ENCODE measurements at places on chromosomes 5 and 9.

DNA sequence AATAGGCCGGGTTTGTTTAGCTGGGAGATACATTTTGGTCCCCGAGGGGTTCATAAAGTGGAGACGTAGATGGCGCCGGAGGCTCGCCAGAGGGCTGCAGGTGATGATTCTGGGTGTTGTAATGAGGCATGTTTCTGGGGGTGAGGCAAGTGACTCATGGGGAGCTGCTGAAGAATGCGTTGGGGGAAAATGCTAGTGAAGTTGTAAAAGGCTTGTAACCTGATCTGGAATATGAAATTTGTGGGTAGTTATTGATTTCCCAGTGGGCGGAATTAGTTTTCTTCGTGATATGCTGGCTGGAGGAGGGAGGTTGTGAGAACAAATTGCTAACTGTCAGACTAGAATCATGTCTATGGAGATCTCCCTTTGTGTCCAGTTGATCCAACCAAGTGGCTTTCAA, 158.3 kb downstream of the DOCK2 start:
- no peak for DNase-seq

DNA sequence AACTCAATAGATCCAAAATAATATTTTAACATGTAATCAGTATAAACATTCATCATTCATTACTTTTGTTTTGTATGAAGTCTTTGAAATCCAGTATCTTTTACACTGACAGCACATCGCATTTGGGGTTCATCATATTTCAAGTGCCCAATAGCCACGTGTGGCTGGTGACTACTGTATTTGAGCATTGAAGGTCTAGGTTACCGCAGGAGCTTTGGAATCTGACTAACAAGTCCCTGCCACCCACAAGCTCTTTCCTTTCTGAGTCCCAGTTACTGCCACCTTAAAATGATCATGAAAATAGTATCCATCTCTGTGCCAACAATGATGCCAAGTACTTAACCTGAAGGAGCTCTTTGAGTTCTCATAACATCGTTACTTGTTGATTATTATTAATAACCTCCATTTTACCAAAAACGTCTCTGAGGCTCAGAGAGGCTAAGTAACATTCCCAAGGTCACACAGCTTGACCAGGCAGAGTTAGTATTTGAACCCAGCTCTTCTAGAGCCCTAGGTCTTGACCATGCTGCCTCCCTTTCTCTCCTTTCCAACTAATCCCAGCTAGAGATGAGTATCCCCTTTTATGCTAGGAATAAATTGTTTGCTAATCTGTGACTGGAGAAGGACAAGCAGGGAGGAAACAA, 24.2 kb downstream of the ARHGEF37 start:
- DNase-seq: no peak

DNA sequence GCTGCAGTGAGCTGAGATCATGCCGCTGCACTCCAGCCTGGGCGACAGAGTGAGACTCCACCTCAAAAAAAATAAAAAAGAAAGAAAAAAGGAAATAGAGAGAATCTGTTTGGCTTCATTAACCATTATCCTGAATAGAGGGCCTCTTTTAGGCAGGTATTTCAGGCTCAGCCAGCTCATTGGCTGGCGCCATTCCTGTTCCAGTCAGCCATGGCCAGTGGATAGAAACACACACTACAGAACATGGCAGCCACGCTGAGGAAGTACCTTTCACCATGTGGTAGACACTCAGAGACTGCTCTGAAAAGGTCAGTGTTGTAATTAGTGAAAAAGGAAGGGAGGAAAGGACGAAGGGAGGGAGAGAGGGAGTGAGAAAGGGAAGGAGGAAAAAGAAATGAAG, 340.0 kb upstream of the ACTBL2 start:
- no peak for DNase-seq

DNA sequence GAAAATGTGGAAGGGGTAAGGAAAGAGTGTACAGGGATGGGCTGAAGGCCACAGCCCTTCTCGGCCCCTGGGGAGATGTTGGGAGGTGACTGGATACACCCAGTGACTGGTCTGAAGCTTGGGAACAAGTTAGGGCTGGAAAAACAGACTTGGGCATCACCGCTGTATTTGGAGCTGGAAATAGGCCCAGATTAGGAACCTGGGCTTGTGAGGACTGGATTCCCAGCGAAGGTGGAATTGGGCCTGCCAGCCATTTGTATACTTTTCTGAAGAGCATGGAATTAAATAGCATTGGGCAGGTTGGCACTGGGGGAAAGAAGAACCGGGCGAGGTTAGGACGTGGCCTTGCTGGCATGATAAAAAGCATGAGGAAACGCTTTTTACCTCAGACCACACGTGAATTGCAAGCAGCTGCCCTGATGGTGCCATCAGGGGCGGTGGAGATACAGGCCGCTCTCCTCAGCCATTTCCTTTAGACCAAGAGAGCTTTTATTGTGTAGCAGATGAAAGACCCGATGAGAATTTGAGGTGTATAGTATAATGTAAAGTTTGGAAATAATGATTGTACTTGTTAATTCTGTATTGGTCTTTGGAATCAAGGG, 37.8 kb downstream of the OTULIN start:
- DNase-seq: no peak

- no peak for DNase-seq
Measured at GRCh38 chr9:87562530-87563170, 65.0 kb downstream of the DAPK1 start.

GRCh38 chr5:134226441-134227192, 744 bp upstream of the PPP2CA start:
- DNase-seq: peak; percentile 66

- no peak for DNase-seq
Measured at GRCh38 chr5:173509060-173509459, 107.4 kb downstream of the BOD1 start.

- DNase-seq: no peak
Measured at GRCh38 chr5:96483878-96484277, 50.8 kb upstream of the PCSK1 start.

- DNase-seq: no peak
Measured at GRCh38 chr9:21542787-21543186, 60.7 kb upstream of the IFNE start.

- no peak for DNase-seq
Measured at GRCh38 chr5:16936989-16937438, 926 bp upstream of the MYO10 start.

DNA sequence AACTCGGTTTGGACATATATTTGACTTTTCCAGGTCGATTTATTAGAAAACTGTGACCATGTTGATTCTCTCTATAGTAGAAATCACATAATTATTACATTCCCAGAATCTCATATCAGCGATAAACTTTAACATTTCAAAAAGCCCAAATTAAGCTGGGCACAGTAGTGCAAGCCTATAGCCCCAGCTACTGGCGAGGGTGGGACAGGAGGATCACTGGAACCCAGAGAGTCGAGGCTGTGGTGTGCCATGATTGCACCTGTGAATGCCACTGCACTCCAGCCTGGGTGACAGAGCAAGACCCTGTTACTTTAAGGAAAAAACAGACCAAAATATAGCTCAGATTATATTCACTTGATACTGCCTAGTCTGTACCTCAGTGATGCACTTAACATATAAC, 128.9 kb downstream of the CPLANE1 start:
- DNase-seq: no peak

- DNase-seq: no peak
Measured at GRCh38 chr9:96482476-96482875, 32.5 kb downstream of the HABP4 start.

DNA sequence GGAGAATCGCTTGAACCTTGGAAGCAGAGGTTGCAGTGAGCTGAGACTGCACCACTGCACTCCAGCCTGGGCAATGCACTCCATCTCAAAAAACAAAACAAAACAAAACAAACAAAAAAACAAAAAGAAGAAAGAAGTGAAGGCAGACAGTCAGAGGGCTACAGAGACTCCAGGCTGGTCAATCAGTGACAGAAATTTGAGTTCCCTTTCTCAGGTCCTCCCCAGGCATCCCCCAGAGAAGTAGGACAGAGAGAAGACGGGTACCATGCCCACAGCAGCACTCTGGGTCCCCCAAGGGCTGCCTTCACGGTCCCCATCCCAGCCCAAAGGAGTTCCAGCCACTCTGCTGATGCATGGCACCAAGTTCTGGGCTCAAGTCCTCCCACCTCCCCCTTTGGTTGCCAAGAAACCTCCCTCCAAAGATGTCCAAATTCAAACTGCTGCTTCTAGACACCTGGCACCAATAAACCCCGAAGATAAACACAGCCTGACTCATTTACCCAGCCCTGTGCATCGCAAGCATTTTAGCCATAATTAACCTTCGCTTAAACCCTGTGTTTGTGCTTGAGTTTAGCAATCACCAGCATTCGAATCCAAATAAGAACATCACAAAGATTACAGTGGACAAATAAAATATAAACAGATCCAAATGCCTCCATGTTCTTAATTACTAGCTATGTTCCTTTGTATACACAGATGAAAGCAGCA, 24.0 kb downstream of the SEMA4D start:
- DNase-seq: no peak

DNA sequence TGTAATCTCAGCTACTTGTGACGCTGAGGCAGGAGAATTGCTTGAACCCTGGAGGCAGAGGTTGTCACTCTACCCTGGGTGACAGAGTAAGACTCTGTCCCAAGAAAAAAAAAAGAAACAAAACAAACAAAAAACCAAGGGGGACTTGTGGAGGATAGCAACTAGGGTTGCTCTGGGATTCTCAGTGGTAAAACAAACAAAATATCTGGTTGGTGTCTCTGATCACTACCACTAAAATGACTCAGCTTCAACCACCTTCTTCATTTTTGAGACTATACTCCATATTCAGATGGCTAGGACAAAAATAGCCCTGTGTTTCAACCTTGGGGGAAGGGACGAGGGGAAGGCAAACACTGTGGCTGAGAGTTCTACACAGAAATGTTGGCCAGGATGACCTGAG, 110.3 kb downstream of the ARRDC3 start:
- DNase-seq: no peak

- no peak for DNase-seq
Measured at GRCh38 chr5:98096155-98096554, 677.3 kb upstream of the RGMB start.

DNA sequence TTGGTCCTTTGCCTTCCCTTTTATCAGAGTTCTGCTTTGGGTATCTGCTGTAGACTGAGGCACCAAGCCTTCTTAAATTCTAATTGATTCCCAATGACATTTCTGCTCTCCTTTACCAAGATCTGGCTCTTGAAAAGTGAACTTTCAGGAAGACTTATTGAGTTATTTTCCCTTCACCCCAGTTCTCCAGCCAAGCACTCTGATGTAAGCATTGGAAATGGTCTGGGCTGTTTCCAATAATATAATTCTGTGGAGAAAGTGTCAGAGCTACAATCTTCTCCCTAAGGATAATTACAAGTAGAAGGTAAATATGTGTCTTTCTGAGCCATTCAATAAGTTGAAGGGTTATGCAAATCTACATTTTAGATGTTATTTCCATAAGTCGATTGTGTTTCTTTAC, 30.8 kb downstream of the BTF3 start:
- no peak for DNase-seq

GRCh38 chr5:53642061-53642460, 81.6 kb downstream of the NDUFS4 start:
- no peak for DNase-seq

GRCh38 chr5:53239301-53239990, 129.9 kb upstream of the MOCS2 start:
- DNase-seq: no peak

- DNase-seq: no peak
Measured at GRCh38 chr9:126154182-126154827, 172.3 kb upstream of the MVB12B start.
